Stimulated activated memory B cell treated with anti-CD40 and anti-IgM and Interleukin-4, amounts not matched to agents 10 μg/mL and 1 μg/mL and 100 μg/mL, for 72 hours (primary cell): ENCODE measurements at places on chromosomes 13 and 19.
A peak's percentile ranks its signal among the peaks of the same experiment; 100 is the strongest.

DNA sequence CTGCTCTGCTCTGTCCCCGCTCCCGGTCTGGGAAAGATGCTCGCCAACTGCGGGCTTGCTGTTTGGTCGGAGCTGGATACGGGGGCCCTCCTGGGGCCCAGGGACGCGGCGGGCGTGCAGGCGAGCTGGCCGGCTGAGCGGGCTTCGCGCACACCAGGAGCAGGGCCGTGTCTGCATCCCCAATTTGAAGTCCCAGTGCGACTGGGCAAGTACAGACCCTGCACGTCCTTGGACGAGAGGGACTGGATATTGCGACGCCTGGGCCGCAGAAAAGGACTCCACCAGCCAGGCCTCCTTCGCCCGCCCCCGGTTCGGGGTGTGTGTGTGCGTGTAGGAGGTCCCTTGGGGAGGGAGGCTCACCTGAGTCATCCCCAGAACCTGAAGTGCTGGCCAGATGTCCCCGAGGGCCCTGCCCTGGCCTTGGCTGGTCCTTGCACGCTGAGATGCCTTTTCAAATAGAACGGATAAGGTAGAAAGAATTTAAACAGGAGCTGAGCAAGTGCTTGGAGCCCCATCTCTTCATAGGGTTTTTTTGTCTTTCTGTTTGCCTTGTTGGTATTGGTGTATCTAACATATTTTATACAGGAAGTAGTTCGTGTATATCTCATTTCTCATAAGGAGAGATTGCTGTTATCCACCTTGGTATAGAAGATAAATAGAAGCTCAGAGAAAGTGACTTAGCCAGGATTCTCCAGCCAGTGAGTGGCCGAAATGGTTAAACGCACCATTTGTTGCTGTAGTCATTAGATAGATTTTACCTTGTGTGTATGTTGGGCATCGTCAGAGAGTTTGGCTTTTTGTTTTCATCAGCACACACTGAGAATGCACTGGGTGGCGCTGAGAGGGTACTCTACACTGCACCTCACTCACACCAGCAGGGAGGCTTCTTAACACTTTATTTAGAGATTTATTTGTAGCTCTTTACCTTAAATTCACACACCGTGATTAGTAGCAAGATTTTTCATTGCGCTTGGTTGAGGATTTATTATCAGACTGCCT is 1.1 kb downstream of the NAXD start:
- H3K4me3 ChIP-seq = peak overlapping the region; percentile 96
- peak; percentile 87 for ATAC-seq
- no peaks in the 10 kb centered on the region for H3K36me3 ChIP-seq

DNA sequence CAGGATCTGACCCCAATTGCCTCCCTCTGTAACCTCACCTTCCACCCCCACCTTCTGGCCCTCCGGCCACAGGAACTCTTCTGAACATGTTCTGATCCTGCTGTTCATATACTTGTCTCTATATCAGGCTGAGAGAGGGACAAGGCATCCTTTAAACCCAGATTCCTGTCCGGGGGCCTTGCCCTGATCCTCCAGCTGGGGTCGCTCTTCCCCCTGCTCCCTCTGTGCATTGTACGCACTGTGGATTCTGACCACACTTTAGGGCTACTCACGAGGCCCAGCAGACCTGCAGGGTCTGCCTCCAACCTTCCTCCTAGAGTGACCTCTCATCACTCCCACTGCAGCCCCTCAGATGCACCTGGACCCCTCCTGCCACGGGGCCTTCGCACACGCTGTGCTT is 269.3 kb downstream of the UQCRFS1 start:
- H3K4me1 ChIP-seq = no peaks in the 10 kb centered on the region
- H3K27ac ChIP-seq = no peak overlapping the region
- no peaks in the 10 kb centered on the region for H3K36me3 ChIP-seq
- ATAC-seq = no peak
- no peak overlapping the region for H3K4me3 ChIP-seq

DNA sequence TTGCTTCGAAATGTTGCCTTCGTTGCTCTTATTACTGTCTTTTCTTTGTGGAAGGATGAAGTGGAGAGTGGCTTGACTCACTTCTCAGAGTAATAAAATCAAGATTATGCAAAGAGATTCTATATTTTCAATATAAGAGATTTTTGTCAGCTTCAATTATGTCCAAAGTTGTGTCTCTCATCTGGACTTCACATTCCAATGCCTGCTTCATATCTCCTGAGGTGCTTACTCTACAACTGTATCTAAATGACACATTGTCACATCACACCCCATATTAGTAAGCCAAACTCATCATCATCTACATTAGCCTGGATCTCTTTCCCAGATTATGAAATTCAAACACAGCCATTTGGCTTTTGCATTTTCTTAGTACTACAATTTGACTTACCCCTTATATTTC is 409.4 kb downstream of the DACH1 start:
- no peaks in the 10 kb centered on the region for H3K4me1 ChIP-seq
- H3K27me3 ChIP-seq = no peaks in the 10 kb centered on the region
- no peaks in the 10 kb centered on the region for H3K36me3 ChIP-seq

- H3K4me3 ChIP-seq = no peak overlapping the region
- peaks cover 10% of the 10 kb centered on the region for H3K27me3 ChIP-seq
- no peak overlapping the region for H3K27ac ChIP-seq
- no peaks in the 10 kb centered on the region for H3K36me3 ChIP-seq
- H3K4me1 ChIP-seq = no peaks in the 10 kb centered on the region
Observed at GRCh38 chr13:76672420-76672819, 213.8 kb downstream of the KCTD12 start.

- H3K27me3 ChIP-seq = no peaks in the 10 kb centered on the region
- no peak overlapping the region for H3K4me3 ChIP-seq
- no peak overlapping the region for H3K27ac ChIP-seq
- H3K36me3 ChIP-seq = no peaks in the 10 kb centered on the region
Observed at GRCh38 chr13:103952183-103952582, 886.0 kb upstream of the SLC10A2 start.

GRCh38 chr19:10365518-10365917 is 14.9 kb downstream of the TYK2 start:
- H3K27ac ChIP-seq = no peak overlapping the region
- ATAC-seq = no peak
- H3K4me1 ChIP-seq = no peaks in the 10 kb centered on the region
- H3K4me3 ChIP-seq = no peak overlapping the region
- peaks cover 85% of the 10 kb centered on the region for H3K36me3 ChIP-seq

GRCh38 chr19:35083691-35084508 is 31.7 kb upstream of the FXYD3 start:
- H3K4me1 ChIP-seq = peaks cover 60% of the 10 kb centered on the region
- H3K27ac ChIP-seq = peak overlapping the region; percentile 97
- no peak overlapping the region for H3K4me3 ChIP-seq
- no peaks in the 10 kb centered on the region for H3K27me3 ChIP-seq
- no peaks in the 10 kb centered on the region for H3K36me3 ChIP-seq
- ATAC-seq = peak; percentile 72

DNA sequence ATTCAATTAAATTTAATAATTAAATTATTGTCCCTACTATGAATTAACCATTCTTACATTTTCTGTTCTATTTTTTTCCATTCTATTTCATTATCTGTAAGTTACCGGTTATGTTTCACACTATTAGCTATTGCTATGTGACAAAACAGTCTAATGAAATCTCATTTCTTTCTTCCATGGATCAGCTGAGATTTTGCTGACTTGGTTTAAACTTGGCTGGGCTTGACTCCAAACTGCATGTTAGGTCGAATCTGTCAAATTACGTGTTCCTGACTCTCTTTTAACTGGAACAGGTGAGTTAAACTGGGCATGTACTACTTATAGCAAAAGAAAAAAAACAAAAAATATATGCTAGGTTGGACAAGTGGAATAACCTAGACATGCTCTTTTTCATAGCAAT is 1464.4 kb downstream of the OLFM4 start:
- no peak overlapping the region for H3K27ac ChIP-seq
- no peaks in the 10 kb centered on the region for H3K27me3 ChIP-seq
- no peak for ATAC-seq
- no peak overlapping the region for H3K4me3 ChIP-seq
- H3K36me3 ChIP-seq = no peaks in the 10 kb centered on the region
- no peaks in the 10 kb centered on the region for H3K4me1 ChIP-seq

GRCh38 chr19:11547929-11548700 is 9.5 kb downstream of the CNN1 start:
- no peak overlapping the region for H3K27ac ChIP-seq
- H3K27me3 ChIP-seq = no peaks in the 10 kb centered on the region
- peaks cover 18% of the 10 kb centered on the region for H3K36me3 ChIP-seq
- H3K4me3 ChIP-seq = no peak overlapping the region
- ATAC-seq = no peak

DNA sequence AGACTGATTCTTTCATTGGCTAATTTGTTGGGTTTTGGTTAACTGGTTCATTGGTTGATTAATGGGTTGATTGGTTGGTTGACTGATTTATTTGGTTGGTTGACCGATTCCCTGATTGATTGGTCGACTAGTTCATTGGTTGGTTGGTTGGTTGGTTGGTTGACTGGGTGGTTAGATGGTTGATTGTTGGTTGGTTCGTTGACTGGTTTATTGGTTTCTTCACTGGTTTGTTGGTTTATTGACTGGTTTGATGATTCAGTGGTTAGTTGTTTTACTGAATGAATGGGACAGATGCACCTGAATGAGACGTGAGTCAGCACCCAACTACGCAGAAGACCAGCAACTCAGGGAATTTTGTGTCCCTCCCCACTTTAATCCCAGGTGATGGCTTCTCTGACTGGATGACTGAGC is 2.7 kb upstream of the NUP62 start:
- ATAC-seq = no peak
- no peaks in the 10 kb centered on the region for H3K27me3 ChIP-seq
- no peak overlapping the region for H3K27ac ChIP-seq
- peak overlapping the region; percentile 22 for H3K4me3 ChIP-seq
- H3K4me1 ChIP-seq = peaks cover 48% of the 10 kb centered on the region
- peaks cover 59% of the 10 kb centered on the region for H3K36me3 ChIP-seq

- H3K4me3 ChIP-seq = no peak overlapping the region
- ATAC-seq = no peak
- H3K4me1 ChIP-seq = no peaks in the 10 kb centered on the region
- no peaks in the 10 kb centered on the region for H3K27me3 ChIP-seq
Observed at GRCh38 chr19:30540761-30541160, 168.6 kb downstream of the ZNF536 start.

DNA sequence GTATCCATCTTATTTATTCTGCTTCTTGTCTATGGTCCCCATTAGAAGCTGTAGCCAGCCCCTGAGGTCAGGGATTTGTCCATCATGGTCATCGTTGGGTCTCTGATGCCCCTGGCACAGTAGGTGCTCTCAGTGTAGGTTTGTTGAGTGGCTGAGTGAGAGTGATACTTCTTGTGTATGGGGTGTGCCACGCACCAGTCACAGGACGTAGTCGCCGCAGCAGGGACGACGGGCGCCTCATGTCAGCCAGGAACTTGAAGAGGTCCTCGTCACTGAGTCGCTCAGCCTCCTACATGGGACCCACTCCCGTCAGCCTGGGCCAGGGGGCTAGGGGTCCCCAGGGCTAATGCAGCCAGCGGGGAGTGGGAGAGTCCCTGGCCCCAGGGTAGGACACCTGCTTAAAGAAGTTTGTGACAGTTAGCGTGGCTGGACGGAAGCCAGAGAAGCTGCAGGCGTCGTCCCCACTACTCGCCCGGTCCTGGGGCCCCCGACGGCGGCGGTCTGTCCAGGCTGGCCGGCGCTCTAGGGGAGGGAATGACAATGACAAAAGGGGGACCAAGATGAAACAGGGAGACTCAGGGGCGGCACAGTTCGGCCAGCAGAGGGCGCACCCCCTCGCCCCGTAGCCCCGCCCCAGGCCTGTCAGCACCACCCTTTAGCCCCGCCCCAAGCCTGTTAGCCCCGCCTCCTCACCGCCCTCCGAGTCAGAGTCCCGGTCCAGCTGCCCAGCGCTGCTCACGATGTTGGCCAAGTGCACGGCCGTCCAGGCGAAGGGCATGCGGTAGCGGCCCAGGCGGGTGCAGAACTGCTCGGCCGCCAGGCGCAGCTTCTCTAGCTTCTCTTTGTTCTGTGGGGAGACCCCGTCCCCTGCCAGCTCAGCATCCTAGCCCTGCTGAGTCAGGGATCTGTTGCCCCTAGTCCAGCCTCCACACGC is 3.7 kb downstream of the ANGPTL8 start:
- no peak overlapping the region for H3K27ac ChIP-seq
- ATAC-seq = peak; percentile 90
- H3K36me3 ChIP-seq = peaks cover 11% of the 10 kb centered on the region
- H3K4me3 ChIP-seq = peak overlapping the region; percentile 30
- peaks cover 7% of the 10 kb centered on the region for H3K4me1 ChIP-seq

- H3K27me3 ChIP-seq = no peaks in the 10 kb centered on the region
- peak within 1 kb of the TSS; percentile 98 for H3K27ac ChIP-seq
- peak; percentile 94 for ATAC-seq
- H3K36me3 ChIP-seq = peaks cover 27% of the 10 kb centered on the region
- H3K4me1 ChIP-seq = peaks cover 46% of the 10 kb centered on the region
Observed at GRCh38 chr19:52189735-52190486, at the start of gene PPP2R1A. Gene PPP2R1A (plus strand): TSS chr19:52190052. CDS start chr19:52190097, 45 bp downstream.

GRCh38 chr13:96743296-96744089 is 250.8 kb downstream of the OXGR1 start:
- H3K36me3 ChIP-seq = no peaks in the 10 kb centered on the region
- H3K27ac ChIP-seq = no peak overlapping the region
- no peaks in the 10 kb centered on the region for H3K4me1 ChIP-seq
- no peaks in the 10 kb centered on the region for H3K27me3 ChIP-seq
- no peak for ATAC-seq

DNA sequence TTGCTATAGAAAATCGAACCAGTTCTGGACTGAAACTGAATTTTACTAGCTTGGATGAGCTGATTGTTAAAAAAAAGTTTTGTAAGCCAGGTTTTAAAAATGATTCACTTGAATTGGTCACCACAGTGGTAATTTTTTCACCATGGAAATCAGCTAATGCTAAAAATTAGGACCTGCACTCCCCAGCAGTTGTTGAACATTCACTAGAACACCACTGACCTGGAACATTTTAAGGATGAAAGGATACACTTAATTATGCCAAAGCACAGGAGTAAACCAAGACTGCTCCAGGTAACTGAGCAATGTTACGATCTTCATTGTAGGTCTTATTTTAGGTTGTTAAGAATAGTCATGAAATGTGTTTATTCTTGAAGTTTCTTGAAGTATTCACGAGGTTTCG is 1342.6 kb upstream of the SPRY2 start:
- H3K27me3 ChIP-seq = no peaks in the 10 kb centered on the region
- no peak overlapping the region for H3K4me3 ChIP-seq
- no peak overlapping the region for H3K27ac ChIP-seq
- no peaks in the 10 kb centered on the region for H3K4me1 ChIP-seq

DNA sequence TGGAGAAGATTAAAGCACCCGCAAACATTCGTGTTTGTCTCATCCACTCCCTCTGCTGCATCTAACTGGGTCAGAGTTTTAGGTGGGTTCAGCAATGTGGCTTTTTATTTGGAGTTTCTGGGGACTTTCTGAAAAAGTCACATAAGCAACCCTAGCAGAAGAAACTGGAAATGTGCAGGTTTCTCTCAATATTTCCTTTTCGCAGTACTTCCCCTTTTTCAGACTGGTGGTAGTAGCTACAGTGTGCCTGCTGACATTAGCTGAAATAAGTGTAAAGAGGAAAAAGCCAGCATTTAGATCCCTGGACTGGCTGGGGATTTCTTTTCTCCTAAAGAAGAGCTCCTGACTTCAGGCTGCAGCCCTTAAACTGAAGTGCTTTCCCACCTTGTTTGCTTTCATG is 15.9 kb upstream of the OLFM4 start:
- H3K27ac ChIP-seq = no peak overlapping the region
- ATAC-seq = peak; percentile 66
- no peak overlapping the region for H3K4me3 ChIP-seq
- H3K27me3 ChIP-seq = no peaks in the 10 kb centered on the region

- H3K4me3 ChIP-seq = no peak overlapping the region
- no peaks in the 10 kb centered on the region for H3K36me3 ChIP-seq
- no peaks in the 10 kb centered on the region for H3K4me1 ChIP-seq
- no peaks in the 10 kb centered on the region for H3K27me3 ChIP-seq
- H3K27ac ChIP-seq = no peak overlapping the region
Observed at GRCh38 chr13:55887561-55887960, 1253.2 kb upstream of the PRR20A start.
